Fibroblast of skin of scalp (primary cell): ENCODE measurements at places on chromosomes 13 and 19.

DNA sequence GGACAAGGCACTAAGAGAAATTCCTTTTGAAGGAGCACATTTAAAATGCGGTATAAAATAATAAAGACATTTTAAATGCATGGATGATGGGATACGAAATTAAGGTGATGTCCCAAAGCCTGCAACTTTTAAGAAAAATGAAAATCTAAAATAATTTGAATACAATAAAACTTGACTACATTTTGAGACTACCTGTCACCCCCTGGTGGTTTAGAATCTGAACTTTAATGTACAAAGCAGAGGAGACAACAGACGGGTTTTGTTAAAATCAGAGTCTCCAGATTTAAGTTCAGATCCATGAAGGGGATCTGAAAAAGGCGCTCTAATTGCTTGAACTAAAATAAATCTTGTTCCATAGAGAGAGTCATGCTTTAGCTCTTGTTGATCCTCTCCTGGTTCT is 1129.3 kb upstream of the PCDH20 start:
- no peak for DNase-seq

DNA sequence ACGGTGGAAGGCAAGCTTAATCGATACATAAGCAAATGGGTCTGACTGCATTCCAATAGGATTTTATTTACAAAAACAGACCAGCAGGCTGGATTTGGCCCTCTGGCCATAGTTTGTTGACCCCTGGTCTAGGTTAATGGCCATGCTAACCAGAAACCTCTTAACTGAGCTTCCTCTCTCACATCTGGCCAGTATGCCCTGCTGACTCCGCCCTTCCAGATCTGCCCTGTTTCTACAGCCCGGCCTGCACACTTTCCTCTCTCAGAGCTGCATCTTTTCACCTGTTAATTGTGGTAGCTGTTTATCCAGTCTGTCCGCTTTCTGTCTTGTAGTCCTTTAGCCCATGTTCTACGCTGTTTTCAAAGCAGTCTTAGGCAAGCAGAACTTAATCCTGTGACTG is 25.6 kb downstream of the EDNRB start:
- DNase-seq = no peak

DNA sequence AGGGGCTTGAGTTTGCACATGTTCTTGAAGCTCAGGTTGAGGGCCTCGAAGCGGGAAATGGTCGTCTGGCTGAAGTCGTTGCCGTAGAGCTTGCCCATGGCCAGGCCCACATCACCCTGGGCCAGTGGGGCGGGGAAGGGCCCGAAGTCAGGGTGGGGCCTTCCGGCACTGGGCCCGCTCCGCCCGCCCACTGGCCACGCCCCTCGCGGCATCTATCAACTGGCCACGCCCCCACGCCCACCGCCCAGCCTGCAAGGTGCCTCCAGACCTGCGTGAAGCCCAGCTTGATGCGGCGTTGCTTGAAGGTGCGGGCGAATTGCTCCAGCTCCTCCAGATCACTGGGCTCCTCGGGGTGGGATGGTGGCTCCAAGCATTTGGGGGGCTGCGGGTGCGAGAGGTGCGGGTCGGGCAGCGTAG is 19.9 kb downstream of the ZNF574 start:
- DNase-seq = no peak

DNA sequence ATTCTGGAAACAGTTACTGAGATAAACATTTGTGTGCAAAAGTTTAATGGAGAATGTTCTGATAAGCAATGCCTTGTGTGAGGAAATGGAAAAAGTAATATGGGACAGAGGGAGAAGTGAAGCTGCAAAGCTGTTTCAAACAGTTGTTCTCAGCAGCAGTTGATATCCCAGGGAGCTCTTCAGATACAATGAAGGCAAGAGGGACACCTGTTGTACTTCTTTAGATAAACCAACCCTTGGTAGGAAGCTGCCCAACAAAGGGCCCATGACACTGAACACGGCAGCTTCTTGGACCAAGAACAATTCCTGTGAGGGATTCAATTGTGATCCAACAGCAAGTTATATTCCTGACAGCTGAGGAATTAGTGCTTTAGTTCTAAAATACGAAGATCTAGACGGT is 894.3 kb upstream of the PCDH20 start:
- DNase-seq = no peak

DNA sequence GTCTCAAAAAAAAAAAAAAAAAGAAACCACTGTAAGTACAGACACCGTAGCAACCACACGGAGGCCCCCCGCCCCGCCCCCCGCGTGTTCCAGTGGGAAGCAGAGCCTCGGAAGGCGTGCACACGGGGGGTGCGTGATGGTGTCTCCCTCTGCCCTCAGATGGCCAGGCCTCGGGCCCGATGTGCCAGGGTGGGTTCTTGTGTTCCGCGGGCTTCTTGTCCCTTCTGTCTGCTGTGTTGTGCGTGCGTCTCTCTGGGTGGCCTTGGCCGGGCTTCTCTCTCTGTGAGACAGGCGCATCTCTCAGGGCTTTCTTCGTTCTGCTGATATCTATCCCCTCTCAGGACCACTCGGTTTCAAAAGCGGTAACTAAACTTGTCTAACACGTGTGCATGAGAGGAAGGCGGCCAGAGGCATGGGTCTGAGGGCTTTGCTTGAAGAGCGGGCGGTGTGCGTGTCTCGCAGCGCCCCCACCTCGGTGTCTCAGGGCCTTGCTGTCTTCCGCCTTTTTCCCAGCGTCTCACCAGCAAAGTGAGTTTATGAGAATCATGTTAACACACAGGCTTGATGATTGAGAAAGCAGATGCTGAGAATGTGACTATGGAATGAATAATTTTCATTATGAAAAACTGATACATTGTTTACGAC is 12.6 kb downstream of the ATP11A start:
- no peak for DNase-seq

DNA sequence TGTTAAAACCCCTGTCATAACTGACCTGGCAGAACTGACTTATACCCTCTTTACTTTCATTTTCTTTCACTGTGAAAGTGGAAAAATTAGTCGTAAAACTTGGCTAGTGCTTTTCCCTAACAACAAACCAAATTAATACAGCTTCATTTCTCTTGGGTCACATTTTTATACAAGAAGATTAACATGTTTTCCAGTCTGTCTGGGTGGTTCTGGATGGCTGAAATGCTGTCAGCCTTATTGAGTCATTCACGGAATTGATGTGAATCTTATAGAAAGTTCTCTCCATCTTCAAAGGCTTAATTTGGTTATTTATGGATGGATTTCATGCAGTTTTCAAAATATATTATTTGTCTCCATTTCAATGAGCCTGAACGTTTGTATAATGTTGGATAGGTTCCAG is 440.0 kb downstream of the KCTD12 start:
- DNase-seq = no peak

DNA sequence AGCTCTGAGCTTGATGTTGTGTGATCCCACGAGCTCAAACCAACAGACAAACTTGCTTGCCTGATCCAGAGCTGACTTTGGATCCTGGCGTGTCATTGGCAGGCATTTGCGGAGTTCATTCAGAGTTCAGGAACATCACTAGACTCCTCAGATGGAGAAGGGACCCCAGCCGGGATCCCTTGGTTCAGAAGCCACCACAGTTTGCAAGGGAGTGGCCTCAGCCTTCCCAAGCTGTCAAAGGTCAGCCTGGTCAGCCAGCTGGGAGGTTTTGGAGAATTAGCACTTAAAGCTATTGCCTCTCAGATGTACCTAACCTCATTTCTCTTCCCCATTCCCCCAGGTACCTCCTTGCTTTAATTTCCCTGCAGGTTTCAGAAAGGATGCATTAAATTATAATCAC is 208.8 kb upstream of the SOX21 start:
- no peak for DNase-seq

DNA sequence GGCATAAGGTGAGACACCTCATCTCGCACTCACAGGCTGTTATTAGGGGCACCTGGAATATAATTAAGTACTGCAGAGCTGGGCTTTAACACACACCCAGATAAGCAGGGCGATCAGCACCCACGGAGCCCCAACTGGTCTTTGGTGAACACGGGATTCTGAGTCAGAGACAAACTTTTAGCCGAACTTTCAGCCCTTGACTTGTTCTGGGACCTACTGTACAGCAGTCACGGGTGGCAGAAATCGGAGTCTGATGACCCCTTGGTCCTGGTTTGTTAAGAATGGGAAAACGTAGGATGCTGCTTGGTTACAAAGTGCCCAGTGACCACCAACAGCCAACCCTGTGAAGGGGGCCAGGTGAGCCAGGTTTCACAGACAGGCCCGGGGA is 9.0 kb downstream of the SH3GL1 start:
- no peak for DNase-seq

- no peak for DNase-seq
Observed at GRCh38 chr13:113616281-113616906, 31.8 kb downstream of the TFDP1 start.

DNA sequence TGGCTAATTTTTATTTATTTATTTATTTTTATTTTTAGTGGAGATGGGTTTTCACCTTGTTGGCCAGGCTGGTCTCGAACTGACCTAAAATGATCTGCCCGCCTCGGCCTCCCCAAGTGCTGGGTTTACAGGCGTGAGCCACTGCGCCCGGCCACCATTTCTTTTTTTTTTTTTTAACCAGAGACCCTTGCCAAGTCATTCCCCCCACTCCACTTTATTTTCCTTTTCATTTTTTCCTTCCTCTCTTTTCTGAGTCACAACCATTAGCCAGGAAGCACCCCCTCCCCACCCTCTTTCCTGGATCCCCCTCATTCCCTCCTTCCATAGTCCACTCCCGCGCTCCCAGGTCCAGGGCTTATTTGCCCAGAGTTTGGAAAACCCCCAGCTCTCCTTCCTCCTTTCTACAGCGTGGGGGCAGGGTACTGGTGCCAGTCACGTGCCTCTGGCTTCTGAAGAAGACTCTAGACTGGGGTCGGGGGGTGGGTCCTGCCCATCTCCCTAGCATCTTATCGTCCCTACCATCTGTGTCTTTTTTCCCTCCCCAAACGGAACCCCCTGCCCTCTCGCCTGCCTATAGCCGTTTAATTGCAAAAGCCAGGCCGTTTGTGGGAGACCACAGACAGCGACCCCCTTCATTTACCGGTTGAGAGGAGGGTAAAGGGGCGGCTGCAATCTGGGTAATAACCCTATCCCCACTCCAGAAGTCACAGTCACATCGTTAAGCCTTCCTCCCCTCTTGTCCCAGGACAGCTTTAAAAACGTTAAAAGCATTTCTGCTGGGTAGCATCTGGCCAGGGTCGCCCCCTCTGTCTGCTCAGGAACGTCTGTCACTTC is 1.1 kb upstream of the CALR start:
- DNase-seq = peak; percentile 34

GRCh38 chr19:19758164-19758563 is 25.3 kb upstream of the ZNF14 start:
- no peak for DNase-seq

DNA sequence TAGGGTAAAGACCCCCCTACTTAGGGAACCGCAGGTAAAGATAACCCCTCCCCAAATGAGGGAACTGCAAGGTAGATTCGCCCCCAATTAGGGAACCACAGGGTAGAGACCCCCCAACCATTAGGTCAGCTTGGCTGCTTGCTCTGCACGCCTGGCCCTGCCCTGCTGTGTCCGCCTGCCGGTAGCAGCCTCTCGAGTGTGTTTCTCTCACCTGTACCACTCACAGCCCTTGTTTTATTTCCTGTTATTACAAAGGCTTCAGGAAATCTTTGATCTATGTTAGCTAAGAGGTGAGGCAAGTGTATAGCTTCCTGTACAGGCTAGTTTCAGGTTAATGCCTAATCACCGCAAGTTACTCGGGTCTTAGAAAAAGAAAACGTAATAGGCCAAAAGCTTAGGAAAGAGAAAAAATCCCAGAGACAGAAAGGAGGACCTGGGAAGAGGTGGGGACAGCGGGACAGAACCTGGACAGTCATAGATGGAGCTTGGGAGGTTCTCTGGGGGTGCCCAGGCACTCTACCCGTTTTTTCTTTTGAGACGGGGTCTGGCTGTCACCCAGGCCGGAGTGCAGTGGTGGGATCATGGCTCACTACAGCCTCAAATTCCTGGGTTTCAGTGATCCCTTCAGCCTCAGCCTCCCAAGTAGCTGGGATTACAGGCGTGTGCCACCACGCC is 23.1 kb upstream of the EIF3G start:
- no peak for DNase-seq

DNA sequence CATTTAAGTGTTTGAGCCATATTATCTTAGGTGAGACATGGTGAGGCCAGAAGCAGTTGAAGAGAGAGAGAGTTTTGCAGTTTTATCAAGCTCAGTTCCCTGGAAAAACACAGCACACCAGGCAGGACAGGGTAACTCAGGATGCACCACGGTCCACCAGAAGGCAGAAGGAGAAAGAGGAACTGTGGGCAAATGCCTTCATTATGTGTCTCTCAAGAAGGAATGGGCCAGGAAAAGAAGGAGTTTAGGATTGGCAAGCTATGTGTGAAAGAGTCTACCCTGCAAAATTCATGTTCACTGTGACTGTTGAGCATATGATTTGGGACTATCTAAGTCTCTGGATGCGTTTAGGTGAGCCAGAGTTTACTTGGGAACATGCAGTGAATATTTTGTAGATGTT is 934.5 kb upstream of the MIR17HG start:
- no peak for DNase-seq

DNA sequence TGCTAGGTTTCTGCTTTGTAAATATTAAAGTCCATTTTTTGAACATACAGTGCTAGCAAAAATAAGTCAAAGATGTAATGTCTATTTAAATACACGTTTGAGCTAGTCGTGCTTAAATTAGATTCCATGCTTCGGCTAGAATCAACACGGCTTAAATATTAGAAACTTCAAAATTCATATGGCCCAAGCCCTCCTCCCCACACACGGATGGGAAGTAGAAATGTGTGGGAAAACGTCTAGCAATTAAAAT is 816 bp upstream of the KLF5 start:
- no peak for DNase-seq

GRCh38 chr19:47414469-47414868 is 4.9 kb downstream of the MEIS3 start:
- no peak for DNase-seq

DNA sequence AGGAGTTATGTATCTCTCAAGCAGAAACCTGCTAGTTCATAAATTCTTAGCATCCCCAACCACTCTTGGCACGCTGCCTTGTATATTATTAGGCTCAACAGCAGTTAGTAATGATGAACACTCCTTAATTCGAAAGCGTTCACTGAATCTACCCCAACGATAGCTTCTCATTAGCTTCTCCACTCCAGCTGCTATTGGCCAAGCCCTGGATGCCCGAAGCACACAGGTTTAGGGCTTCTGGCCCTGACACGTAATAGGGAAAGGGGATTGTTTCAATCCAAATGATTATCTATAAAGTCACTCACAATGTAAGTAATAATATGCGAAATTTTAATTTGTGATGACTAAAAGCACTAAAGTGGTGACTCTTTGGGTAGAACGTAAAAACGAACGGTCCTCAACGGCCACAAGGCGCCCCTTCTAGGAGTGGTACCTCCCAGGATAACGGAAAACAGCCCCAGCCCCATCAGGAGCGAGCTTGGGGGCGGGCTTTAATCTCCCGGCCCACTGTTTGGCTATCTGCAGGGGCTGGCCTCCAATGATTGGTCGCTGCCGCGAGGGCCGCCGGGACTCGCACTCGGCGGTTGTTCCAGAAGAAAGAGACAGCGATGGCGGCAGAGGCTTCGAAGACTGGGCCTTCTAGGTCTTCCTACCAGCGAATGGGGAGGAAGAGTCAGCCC is at the start of gene RNF17:
RNF17 (plus strand) TSS at position 574 of the 680 bp plus-strand sequence; CDS start at position 609, 35 bp downstream.
- no peak for DNase-seq

GRCh38 chr13:20990910-20991525 is 70.4 kb downstream of the LATS2 start:
- no peak for DNase-seq
